ENCODE measurements at places on chromosomes 16 and 17. TPM values are rescaled to one million over a fixed set of nuclear protein-coding genes. Genes with fewer than 3 reads are reported as not detected.

KRTAP2-1 gene
- not detected for total RNA-seq

HSD17B1 gene
- 0.98 TPM for total RNA-seq

EIF3C gene
- total RNA-seq = 123 TPM

BRICD5 gene
- total RNA-seq = 3.2 TPM

SCIMP gene
- total RNA-seq = 0.25 TPM

LMF1 gene
- total RNA-seq = 10.6 TPM

ASPA gene
- 1.7 TPM for total RNA-seq

HSD17B2 gene
- 0.74 TPM for total RNA-seq

DNAH9 gene
- total RNA-seq = 1.5 TPM

ZNF500 gene
- 8.1 TPM for total RNA-seq

ZNF624 gene
- total RNA-seq = 17.0 TPM

SUPT6H gene
- 38.1 TPM for total RNA-seq

SLC47A1 gene
- 3.7 TPM for total RNA-seq

KRTAP9-3 gene
- not detected for total RNA-seq

Data from temporal lobe (tissue), 4 donors.